Stimulated activated effector memory CD8-positive, alpha-beta T cell treated with anti-CD3 and anti-CD28 coated beads, Interleukin-12 subunit alpha, Interleukin-12 subunit beta, amount 100 ng/mL, for 72 hours (primary cell): ENCODE measurements at places on chromosomes 1 and 21.

- no peak for DNase-seq
Measured at GRCh38 chr1:92461364-92462097, 25.2 kb downstream of the GFI1 start.

DNA sequence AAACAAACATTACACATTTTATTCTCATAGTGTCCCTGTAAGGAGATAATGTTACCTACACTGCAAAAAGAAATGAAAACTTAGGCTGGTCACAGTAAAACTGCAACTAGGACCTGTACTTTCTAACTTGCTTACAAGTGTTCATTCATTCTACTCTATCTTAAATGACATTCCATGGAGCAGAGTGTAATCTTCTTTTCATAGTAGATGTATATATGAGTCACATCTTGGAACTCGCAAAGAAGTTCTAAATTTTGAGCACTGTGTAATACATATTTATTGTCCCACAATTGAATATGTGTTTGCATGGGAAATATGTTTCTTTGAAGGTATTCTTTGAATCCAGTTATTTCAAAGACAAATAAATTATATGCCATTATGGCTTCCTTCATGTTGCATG, 1258.5 kb upstream of the ADGRL2 start:
- no peak for DNase-seq

- no peak for DNase-seq
Measured at GRCh38 chr1:7558481-7558880, 212.6 kb upstream of the VAMP3 start.

GRCh38 chr1:186925881-186926669, 97.3 kb downstream of the PLA2G4A start:
- DNase-seq, result no peak

GRCh38 chr1:158362941-158363340, 9.2 kb downstream of the CD1E start:
- DNase-seq, result no peak

DNA sequence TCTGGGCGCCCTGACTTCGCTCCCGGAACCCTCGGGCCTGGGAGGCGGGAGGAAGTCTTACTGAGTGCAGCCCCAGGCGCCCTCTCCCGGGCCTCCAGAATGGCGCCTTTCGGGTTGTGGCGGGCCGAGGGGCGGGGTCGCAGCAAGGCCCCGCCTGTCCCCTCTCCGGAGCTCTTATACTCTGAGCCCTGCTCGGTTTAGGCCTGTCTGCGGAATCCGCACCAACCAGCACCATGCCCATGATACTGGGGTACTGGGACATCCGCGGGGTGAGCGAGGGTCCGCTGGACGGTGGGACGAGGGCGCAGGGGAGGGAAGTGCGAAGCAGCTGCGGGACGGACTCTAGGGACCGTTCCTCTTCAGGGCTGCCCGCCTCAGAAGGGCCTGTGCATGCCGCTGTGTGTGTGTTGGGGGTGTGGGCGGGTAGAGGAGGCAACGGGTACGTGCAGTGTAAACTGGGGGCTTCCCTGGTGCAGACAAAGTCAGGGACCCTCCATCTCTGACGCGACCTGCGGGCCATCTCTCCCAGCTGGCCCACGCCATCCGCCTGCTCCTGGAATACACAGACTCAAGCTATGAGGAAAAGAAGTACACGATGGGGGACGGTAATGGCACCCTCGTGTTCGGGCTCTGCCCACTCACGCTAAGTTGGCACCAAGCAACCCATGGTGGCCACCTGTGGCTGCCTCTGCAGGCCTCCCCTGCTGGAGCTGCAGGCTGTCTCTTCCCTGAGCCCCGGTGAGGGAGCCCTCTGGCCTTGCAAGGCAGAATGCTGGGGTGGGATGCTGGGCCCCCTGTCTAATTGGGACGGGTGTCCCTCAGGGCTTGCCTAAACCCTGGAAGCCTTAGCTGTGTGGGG, at the start of gene GSTM1:
Gene GSTM1 (plus strand): TSS at position 177 of the 859 bp plus-strand sequence. CDS start 57 bp downstream, at position 234.
- no peak for DNase-seq

DNA sequence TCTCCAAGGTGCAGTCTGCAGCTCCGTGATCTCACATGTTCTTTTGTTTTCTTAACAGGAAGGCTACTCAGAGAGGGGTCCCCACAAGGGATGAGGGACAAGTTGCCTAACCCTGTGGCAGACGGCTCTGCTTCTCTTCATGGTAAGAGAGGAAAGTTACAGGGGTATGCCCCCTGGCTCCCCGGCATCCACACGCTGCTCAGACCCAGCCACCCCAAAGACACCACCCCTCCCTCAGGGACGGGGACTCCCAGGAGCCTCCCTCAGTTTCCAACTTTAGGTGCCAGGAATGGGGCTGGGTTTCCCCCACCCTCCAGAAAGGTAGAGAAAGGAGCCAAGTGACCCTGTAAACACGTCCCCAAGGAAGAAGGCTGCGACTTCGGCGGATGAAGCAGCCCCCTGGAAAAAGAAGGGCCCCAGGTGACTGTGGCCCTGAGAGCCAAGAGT, 19.7 kb downstream of the OPTC start:
- no peak for DNase-seq

GRCh38 chr1:161218301-161219077, 3.4 kb downstream of the FCER1G start:
- no peak for DNase-seq

- no peak for DNase-seq
Measured at GRCh38 chr1:248811514-248812490, 13.9 kb downstream of the SH3BP5L start.

DNA sequence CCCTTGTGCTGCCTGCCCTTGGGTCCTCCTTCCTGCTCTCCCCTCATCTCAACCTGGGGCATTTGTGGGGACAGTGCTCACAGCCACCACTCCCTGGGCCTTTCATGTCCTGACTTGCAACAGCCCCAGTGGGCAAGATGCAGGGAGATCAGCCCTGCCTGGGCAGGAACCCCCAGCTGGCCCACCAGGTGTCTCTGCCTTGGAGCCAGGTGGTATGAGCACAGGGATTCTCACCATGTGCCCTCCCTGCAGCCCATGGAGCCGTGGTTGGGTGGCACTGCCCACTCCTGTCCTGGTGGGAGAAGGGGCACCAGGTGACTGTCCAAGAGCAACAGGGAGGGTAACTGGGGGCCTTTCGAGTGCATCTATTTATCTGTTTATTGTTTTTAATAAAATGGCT, 100.4 kb downstream of the AJAP1 start:
- no peak for DNase-seq

DNA sequence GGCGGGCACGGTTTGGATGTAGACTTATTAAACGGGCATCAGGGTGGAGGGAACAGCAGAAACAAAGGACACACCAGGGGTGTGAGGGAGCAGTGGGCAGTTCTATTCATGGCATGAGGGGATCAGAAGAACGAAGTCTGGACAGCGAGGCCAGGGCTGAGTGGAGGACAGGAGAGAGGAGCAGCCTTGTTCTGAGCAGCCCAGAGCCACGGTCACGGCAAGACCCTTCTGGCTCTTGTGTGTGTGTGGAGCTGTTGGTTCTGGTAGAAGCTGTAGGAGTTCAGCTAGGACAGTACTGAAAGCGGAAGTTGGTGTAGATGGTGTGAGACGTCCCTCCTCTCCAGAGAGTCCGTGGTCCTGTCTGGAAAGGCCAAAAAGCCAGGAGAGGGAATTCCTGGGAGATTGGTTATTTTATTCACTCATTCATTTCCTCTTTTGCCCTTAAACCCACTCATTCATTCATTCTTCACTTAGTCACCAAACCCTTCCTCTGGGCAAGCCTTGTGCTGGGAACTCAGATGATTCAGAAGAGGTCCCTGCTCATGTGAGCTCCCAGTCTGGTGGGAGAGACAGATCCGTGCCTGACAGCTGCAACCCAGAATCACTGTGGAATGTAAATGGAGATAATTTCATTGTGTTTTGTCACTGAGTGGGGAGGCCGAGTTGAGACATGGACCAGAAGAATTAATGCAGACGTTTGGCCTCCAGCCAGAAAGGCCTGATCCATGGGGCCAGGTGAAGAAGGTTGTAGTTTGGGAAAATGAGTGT, 4.1 kb upstream of the ACOT11 start:
- DNase-seq, result no peak

GRCh38 chr21:31509194-31510017, 150.1 kb upstream of the SOD1 start:
- peak; percentile 34 for DNase-seq

DNA sequence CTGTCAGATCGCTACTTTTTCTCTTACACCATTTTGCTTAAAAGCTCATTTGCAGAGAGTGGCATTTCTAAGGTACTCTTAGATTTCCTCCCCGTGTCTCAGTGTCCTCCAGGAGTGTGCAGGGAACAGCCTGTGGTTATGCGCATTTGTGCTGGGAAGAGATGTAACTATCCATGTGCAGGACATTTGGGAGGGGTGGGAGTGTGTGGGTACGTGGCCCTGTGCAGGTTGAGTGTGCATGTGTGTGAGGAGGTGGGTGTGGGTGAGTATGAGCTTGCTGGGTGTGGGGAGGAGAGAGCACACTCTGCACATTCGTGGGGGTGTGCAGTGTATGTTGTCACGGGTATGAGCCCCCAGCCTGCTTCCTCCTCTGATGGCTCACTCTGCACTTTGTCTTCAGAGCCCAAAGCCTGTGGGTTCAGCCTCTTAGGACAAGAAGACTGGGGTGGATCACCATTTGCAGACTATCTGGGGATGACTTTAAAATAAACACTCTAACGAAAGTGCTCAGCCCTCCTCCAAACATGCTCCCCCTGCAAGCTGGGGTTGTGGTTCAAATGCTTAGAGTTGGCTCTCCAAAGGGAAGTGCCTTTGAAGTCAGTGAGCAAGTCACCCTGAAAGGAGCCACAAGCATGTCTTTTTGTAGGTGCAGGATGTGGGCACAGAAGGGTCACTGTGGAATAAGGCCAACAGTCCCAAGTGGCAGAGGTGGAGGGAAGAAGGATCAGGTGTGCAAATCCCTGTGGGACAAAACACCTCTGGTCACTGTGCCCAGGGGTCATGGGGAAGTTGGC, 295.4 kb downstream of the RRAGC start:
- no peak for DNase-seq

DNA sequence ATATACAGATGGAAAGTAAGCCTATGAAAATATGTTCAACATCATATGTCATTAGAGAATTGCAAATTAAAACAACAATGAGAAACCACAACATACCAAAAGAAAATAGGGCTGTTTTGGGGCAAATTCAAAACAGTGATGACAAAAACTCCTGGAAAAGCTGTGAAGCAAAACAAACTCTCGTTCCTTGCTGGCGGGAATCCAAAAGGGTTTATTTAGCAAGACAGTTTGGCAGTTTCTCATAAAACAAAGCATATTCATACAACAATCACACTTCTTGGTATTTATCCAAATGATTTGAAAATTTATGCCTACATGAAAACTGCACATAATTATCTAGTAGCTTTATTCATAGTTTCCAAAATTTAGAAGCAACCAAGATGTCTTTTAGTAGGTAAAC, 44.4 kb downstream of the COL11A1 start:
- DNase-seq, result no peak

- DNase-seq, result no peak
Measured at GRCh38 chr21:33731447-33731846, 89.1 kb downstream of the ITSN1 start.

- DNase-seq, result no peak
Measured at GRCh38 chr1:98480271-98480670, 181.2 kb upstream of the SNX7 start.

DNA sequence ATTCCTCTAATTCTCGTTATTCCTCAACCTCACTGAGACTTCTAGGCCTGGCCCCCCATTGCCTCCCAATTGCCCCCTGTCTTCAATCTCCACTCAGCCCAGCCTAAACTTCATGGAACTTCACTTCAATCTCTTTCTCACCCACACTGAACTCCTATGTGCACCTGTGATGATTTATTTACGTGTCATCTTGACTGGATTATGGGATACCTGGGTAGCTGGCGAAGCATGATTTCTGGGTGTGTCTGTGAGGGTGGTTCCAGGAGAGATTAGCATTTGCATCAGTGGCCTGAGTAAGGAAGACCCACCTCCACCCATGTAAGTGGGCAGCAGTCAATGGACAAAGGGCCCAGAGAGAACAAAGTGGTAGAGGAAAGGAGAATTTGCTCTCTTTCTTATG, 587.0 kb downstream of the NPHP4 start:
- DNase-seq, result no peak

DNA sequence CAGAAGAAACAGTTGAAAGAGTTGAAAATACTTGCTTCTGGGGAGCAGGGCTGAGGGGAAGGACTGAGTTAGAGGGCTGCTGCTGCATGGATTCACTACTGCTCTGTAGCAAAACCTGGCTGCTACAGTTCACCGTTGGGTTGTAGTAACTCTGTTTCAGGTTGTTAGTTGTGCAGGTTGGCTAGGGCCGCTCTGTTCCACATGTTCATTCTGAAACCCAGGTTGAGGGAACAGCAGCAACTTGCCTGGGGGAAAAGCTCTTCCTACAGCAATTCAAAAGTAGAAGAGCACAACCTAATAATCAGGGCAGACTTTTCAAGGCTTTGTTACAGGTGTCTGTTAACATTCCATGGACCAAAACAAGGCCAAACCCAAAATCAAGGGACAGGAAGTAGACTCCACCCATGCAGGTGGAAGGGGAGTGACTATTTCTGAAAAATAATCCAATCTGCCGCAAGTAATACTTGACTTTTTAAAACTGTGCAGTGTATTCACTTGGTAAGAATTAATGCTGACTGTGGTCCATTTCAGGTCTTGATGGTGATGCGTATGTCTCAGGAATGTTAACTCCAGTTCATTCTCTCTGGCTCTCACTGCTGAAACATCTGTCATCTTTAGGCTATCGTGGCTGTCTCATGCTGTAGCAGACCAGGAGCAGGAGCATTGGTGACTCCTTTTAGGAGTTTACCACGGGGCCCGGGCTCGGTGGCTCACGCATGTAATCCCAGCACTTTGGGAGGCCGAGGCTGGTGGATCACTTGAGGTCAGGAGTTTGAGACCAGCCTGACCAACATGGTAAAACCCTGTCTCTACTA, 5.1 kb upstream of the PARK7 start:
- no peak for DNase-seq

DNA sequence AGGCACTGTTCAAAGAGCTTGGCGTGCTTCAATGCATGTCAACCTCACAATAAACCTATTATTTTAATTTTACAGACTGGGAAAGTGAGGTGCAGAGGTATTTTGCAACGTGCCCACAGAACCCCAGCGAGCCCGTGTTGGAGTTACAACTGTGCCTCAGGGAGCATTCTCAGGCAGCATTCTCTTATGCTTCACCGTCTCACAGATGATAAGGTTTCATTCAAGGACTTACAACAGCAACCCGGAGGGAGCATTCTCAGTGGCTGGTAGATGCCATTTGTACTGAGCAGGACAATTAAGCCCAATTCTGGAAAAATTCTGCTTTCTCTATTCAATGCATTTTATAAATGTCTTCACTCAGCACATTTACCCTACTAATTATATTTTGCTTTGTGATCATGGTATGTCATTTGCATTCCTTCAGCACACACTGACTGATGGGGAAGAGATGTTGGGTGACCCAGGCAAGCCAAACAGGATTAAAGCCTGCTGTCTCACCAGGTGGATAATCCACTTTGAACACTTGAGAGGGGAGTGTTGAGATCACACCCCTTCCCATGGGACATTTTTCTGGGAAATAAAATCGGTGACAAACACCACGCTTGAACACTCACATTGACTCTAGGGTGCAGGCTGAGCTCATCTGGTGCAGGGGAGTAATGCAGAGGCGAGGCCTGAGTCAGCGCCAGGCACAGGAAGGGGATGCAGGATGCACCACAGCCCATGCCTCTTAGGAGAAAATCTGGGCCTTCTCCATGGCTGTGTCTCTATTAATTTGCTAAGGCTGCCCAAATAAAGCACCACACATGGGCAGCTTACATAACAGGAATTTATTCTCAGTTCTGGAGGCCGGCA, 113.9 kb downstream of the CLIC6 start:
- DNase-seq, result no peak

- DNase-seq, result no peak
Measured at GRCh38 chr1:221241592-221241991, 362.3 kb downstream of the HLX start.

GRCh38 chr1:180585994-180586359, 27.2 kb downstream of the OVAAL start:
- no peak for DNase-seq
